ENCODE measurements at places on chromosomes 7 and 10. TPM values are rescaled to one million over a fixed set of nuclear protein-coding genes. Genes with fewer than 3 reads are reported as not detected.

SLC39A12 gene
- not detected for total RNA-seq

PLCE1 gene
- 38.1 TPM for total RNA-seq

SMIM30 gene
- total RNA-seq = 97.5 TPM

- DNase-seq = no peak
These were observed 108.9 kb upstream of the SP8 start for GRCh38 chr7:20895563-20895962.

SH2D4B gene
- 0.16 TPM for total RNA-seq

- no peak for DNase-seq
These were observed 14.2 kb upstream of the SLC18A3 start for GRCh38 chr10:49595713-49596492.

- no peak for DNase-seq
These were observed 795.6 kb downstream of the PHTF2 start for GRCh38 chr7:78594156-78594555.

DNA sequence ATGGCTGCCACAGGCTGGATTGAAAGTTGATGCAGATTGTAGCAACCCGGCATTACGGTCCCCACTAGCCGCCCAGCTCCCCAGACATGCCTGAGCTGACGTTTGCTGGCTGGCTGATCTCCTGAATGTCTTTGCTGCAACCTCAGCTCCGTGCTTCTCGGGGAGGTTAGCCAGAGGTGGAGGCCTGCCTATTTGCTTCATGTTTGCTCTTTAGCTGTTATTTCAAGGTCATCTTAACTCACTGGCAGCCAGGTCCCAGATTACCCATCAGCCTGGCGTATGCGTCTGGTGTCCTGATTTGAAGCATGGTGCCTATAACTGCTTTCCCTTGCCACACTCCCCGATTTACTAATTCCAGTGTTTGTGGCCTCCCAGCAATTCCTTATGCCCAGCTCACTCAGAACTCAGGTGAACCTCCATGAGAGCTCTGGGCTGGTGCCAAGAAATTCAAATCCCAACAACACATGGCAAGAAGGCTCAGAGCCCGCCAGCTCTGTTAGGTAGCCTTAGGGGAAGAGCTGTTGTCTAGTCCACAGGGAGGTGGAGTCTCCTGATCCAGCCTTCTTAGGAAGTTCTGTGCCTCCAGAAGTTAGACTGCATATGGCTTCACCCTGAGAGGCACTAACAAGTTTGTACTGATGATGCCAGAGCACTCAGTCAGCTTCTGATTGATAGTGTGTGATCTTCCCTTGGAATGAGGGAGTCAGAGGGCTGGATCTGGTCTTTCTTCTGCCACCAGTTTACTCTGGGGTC is 69.7 kb upstream of the EXOC4 start:
- DNase-seq = no peak

- DNase-seq = no peak
These were observed 118.5 kb upstream of the TMEM106B start for GRCh38 chr7:12092499-12093130.

C10orf53 gene
- not detected for total RNA-seq

ZMIZ2 gene
- 13.3 TPM for total RNA-seq

- no peak for DNase-seq
These were observed 31.8 kb downstream of the EPDR1 start for GRCh38 chr7:37952240-37952639.

CRHR2 gene
- 0.16 TPM for total RNA-seq

DNA sequence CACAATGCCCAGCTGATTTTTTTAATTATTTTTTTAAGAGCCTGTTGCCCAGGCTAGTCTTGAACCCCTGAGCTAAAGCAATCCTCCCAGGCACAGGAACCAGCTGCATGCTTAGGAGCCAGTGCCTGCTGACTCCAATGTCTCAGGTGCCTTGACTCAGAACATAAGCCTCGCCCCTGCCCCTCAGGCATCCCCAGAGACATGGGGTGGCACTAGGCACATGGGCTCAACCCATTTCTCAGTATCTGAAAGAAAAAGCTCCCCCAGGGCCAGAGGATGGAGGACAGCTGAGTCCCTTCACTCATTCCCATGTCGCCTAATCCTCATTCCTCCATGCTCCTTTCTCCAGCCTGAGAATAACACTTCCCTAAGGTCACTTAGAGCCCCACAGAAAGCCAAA is 39.1 kb downstream of the KCNH2 start:
- no peak for DNase-seq

RNF133 gene
- 2.1 TPM for total RNA-seq

DNA sequence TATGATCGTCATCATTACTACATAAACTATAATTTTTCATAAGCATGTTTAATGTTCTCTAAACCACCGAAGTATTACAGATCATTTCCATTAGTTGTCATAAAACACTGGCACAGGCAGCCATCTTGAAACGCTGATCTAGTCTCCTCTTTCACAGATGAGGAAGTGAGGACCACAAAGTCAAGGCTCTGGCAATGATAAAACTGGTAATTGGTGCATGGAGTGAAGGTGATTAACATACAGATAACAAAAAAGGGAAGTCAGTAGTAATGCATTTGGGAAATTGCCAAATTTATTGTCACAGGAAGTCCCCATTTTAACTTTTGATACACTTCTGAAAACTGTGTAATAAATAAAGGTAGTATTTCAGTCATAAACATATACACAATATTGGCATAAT is 49.3 kb downstream of the FBXL13 start:
- DNase-seq = no peak

- peak; percentile 10 for DNase-seq
These were observed 154.6 kb upstream of the TARP start for GRCh38 chr7:38428041-38428440.

- no peak for DNase-seq
These were observed 25.7 kb upstream of the FAM180A start for GRCh38 chr7:135774284-135774683.

NXPH1 gene
- 2.0 TPM for total RNA-seq

DNA sequence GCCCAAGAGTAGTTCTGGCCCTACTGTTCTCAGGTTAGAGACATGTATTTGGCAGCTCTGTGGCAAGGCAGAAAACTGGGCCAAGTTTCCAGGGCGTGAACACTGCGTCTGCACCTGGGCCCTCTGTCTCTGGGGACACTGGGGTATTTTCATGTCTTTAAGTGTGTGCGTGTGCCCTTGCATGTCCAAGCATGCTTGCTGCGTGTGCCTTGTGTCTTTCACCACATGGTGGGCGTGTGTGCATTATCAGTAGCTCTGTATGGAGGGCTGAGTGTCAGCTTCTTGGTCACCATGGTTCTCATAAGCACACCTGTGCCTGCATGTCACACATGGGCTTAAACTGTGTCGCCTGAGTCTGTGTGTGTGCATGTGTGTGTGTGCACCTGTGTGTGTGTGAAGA is 69.3 kb downstream of the HIPK2 start:
- DNase-seq = no peak

DNA sequence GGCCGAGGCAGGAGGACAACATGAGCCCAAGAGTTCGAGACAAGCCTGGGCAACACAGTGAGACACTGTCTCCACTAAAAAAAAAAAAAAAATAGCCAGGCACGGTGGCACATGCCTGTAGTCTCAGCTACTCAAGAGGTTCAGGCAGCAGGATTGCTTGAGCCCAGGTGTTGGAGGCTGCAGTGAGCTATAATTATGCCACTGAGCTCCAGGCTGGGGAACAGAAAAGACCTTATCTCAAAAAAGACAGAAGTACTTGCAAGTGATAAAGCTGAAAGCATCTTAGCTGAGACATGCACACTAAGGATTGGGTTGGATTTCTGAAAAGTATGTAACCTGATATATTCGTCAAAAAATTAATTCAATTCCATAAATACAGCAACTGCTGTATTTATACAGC is 68.4 kb downstream of the PPP1R3C start:
- no peak for DNase-seq

GRCh38 chr7:34165927-34166550 is 260.7 kb downstream of the BMPER start:
- no peak for DNase-seq

DNA sequence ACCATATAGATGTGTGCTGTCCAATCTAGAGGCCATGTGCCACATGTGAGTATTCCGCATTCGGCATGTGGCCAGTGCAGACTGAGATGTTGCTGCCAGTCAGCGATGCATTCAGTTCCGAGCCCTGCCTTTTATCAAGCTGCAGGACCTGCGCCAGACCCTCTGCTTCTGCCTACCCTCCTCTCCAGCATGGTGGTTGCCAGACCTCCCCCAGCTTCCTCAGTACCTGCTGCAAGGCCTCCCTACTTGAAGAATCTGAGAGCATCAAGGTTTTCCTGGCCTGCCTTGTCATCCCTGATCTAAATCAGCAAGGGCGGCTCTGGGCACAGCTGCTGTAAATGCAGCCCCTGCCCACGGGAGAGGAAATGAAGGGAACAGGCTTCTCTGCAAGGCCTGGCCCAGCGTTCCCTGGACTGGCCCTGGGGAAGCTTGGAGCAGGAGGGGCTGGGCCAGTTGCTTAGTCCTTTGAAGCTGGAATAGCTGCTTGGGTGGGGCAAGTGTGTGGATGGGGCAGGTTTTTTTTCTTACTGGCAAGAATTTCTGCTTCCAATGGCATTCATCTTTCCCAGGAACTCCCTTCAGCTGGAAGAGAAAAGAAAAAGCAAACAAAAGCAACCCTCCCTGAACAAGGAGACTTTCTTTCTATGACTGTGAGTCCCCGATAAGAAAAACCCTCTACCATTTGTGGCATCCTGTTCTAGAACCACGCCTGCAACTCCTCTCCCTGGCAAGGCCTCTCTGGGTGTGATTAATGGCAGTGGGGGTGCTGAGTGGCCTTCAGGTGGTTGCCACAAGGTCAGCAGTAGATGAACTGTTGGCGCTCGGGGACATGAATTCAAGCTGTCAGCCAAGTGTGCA is 93.0 kb downstream of the NHLRC2 start:
- no peak for DNase-seq

- DNase-seq = no peak
These were observed 129.4 kb downstream of the AKR1D1 start for GRCh38 chr7:138205614-138206150.

CPVL gene
- total RNA-seq = 14.4 TPM

DNA sequence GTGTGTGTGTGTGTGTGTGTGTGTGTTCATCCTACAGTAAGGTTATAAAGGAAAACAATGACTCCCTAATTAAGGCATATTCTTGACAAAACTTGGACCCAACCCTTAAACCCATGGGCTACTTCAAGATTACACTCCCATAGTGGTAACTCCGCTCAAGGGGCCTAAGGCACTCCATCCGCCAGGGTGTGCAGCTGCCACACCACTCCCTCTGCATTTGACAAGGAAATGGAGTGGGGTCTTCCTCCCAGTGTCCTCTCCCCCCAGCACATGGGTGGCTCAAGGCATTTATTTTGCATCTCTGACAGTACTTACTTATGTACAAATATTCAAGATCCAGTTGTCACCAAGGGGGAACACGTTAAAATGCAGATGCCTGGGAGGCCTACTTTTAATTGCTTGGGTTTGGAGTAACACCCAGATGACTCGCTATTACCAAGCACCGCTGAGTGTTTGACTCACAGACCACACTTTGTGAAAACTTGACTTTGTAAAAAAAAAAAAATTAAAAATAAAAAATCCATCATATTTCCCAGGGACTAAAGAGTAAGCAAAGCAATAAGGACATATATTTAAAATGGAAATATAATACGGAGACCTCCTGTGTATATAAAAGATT is 53.0 kb upstream of the AGR3 start:
- no peak for DNase-seq

GRCh38 chr10:79979310-79979975 is 30.5 kb upstream of the SFTPD start:
- DNase-seq = no peak

ANKRD2 gene
- total RNA-seq = 0.69 TPM

- no peak for DNase-seq
These were observed 6.1 kb downstream of the GIMAP1 start for GRCh38 chr7:150722431-150722931.

DNA sequence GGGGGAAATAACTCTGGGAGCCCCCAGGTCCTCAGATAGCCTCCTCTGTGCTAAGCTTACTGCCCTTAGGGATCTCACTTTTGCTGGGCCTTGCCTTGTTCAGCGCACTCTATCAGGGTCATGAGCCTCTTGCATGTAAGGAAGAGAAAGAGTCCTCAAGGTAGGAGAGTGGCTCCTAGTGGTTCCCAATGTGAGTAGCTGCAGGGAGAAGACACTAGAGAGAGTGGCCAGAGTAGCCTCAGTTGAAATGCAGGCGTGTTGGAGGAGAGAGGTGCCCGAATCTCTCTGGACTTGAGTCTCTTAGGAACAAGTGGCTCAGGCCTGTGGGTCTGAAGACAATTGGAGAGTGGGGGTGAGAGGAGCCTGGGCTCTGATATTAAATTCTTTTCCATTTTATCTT is 94.3 kb upstream of the SORCS3 start:
- DNase-seq = no peak

- no peak for DNase-seq
These were observed 1.2 kb upstream of the TFR2 start for GRCh38 chr7:100642534-100642907.

DNA sequence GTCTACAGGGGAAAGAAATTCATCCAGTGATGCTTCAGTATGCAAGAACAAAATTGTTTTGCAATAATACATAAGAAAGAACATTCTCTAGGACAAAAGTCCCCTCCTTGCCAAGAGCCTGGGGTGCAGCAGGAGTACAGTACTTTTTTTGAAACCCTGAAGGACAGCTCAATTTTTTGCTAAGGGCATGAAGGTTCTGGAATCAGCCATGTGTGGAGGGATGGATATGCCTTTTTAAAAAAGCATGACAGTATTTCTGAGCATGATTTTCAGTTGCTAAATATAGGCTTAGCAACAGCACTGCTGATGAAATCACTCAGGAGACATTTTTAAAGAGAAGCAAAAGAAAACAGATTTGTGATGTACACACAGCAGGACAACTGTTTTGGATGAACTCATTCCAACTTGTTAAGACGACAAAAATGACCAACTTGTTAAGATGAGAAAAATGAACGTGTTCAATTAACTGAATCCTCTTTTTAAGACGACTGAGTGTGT is 39.3 kb downstream of the HBP1 start:
- DNase-seq = no peak

DNA sequence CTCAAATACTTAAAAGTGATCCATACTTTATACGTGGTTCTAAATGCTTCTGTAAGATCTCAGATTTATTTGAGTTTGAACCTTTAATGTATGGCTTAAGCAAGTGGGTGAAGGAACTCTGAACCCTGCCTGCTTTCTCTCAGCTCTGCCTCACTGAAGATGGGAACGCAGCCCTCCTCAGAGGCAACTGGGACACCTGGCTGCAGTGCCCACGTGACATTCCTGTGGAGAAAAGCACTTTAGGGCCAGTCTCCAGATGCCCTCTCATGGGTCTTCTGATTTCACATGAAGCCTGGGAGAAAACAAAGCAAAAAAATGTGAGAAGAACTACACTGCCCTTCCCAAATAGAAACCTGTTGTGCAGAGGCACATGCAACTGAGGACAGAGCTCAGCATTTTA is 242.6 kb upstream of the ANKRD30A start:
- no peak for DNase-seq

STEAP1B gene
- 3.2 TPM for total RNA-seq

OPN4 gene
- total RNA-seq = not detected

DNA sequence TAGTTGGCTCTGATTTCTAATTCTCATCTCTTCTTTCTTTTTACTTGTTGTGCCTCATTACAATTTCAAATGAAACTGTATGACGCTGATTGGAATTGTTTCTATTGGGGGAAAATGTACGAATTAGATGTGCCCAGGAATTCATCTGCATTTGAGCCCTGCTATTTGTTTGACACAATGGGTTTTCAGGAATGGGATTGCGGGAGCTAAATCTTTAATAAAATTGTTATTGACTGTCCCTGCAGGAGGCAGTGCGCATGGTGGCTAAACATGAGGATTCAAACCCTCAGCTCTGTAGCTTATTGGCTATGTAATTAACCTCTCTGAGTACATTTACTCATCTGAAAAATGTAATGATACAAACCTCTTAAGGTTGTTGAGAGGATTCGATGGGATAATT is 181.6 kb downstream of the NXPH1 start:
- DNase-seq = no peak

AKR1C8 gene
- total RNA-seq = not detected

All from urinary bladder (tissue), 4 donors.